ENCODE measurements at places on chromosomes 16 and 17.

GRCh38 chr17:52297230-52298010 is 138.9 kb upstream of the CA10 start:
- DNase-seq, result peak; percentile 2

DNA sequence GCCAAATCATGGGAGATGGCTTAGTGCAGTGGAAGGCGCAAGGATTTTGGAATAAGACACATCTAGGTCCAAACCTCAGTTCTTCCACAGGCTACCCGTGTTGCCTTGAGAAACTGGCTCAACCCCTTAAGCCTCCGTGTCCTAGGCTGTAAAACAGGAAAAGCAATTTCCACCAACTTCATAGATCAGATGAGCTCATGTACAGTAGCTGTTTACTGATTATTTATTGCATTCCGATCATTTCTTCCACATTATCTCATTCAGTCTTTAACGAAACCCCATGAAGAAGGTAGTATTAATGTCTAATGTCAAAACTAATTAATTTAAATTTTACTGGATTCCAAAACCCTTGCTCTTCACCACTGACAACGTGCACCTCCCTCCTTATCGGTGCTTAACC is 231.6 kb downstream of the GRIN2A start:
- DNase-seq, result no peak

- no peak for DNase-seq
These were observed 70.3 kb upstream of the NOL11 start for GRCh38 chr17:67647482-67647881.

DNA sequence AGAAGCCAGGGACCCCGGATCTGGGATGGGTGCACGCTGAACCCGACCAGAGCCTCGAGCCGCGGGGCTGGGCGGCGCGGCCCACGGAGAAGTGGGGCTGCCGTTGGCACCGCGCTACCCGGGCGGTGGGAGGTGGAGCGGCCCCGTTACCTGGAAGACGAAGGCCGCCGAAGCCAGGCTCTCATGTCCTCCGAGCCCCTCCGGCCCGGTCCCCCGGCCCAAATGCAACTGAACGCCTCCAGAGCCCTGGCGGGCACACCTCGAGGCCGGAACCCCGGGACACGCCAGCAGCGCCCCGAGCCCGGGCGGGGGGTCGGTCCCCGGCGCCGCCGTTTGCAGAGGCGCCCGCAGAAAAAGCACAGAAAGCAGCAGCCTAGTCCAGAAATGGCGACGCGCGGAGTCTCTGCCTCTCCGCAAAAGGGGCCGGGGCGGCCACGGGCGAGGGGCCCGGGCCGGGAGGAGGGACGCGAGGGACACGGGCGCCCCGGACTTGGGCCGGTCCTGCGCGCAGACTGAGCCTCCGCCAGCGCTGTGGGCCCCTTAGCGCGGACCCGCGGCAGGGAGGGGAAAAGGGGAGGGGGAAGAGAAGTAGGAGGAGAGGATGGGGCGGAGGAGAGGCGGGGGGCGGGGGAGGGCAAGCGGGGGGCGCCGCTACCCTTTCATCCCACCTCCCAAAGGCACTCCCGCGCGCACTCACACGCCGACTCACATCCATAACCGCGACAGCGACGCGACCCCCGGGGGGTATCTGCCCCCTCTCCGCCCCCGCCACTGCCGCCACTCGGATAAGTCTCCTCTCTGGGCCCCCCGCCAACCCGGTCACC is 1.4 kb downstream of the AXIN2 start:
- no peak for DNase-seq

DNA sequence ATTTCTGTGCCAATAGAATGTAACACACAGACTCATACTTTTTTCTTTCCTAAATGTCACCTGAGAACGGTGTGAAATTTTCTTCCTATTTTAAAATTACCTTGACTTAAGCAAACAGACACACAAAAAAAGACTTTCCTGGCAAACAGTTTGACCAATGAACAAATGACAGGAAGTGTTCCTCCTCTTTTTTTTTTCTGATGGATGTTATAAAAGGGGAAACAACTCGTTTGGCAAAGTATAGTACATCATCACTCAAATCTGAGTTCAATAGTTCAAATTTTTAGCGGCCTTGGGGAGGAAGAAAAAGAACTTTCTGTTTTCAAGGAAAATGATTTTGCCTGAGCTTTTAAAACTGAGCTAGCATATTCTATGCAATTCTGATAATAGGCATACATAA is 19.8 kb downstream of the HS3ST3A1 start:
- no peak for DNase-seq

GRCh38 chr16:9033125-9033830 is 58.2 kb upstream of the HAPSTR1 start:
- DNase-seq, result no peak

GRCh38 chr16:4204521-4204920 is 37.4 kb downstream of the SRL start:
- no peak for DNase-seq

GRCh38 chr17:77501751-77502625 is 361.2 kb downstream of the SEC14L1 start:
- DNase-seq, result no peak

GRCh38 chr16:29141586-29142324 is 156.9 kb downstream of the LAT start:
- DNase-seq, result no peak
